ENCODE measurements at places on chromosomes 6 and 20. TPM values are rescaled to one million over a fixed set of nuclear protein-coding genes. Genes with fewer than 3 reads are reported as not detected.

- no peak for DNase-seq
These were observed 20.6 kb downstream of the EPM2A start for GRCh38 chr6:145714731-145715130.

- no peak for DNase-seq
These were observed 120.9 kb upstream of the SLC2A12 start for GRCh38 chr6:134173366-134173725.

- DNase-seq: no peak
These were observed 790.9 kb downstream of the TFAP2A start for GRCh38 chr6:9623985-9624384.

- DNase-seq: no peak
These were observed 83.1 kb downstream of the PTCHD4 start for GRCh38 chr6:48027704-48028435.

DNA sequence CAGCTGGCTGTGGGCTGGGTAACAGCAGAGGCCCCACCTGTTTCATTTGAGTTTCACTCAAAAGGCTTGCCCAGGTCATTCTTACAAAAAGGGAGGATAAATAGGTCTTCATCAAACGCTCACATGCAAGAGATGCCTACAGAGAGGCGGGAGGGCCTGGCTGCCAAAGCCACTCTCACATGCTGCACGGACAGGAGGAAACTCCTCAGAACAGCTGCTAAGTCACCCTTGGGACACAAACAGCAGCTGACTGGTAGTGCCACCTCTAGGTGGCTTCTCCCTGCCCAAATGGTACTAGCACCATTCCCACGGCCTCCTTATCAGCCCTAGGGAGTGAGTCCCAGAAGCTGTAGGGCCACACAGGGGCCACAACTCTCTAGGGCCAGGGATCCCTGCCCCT is 23.8 kb downstream of the SLC22A23 start:
- DNase-seq: no peak

The TRAPPC3L gene
- total RNA-seq: not detected

DNA sequence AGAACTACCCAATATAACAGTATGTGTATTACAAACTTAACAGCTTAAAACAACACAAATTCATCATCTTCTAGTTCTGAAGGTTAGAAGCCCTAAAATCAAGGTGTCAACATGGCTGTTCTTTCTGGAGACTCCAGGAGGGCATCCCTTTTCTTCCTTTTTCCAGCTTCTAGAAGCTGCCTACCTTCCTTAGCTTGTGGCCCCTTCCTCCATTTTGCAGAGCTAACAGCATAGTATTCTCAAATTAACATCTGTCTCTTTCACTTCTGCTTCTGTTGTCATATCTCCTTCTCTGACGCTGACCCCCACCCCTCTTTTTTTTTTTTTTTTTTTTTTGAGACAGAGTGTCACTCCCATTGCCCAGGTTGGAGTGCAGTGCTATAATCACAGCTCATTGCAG is 52.8 kb upstream of the AKIRIN2 start:
- DNase-seq: no peak

- no peak for DNase-seq
These were observed 31.6 kb upstream of the KIF25 start for GRCh38 chr6:167965592-167966539.

- no peak for DNase-seq
These were observed 36.3 kb upstream of the ZFAND3 start for GRCh38 chr6:37783025-37783855.

DNA sequence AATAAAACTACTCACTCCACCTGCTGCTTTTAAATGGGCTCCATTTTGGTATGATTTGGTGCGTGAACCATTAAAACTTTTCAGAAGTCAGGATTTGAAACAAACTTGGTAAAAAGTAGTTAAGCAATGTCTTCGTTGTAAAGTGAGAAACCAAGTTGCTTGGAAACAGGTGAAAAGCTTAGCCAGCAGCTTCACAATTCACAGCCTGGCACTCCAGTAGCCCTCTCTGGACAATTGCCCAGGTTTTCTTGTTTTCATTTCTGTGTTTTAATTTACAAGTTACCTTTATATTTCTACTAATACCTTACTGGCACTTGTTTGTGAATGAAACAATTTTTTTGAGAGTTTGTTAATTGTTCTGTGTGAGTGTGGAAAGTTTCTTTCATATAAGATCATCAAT is 12.8 kb downstream of the NT5E start:
- DNase-seq: no peak

DNA sequence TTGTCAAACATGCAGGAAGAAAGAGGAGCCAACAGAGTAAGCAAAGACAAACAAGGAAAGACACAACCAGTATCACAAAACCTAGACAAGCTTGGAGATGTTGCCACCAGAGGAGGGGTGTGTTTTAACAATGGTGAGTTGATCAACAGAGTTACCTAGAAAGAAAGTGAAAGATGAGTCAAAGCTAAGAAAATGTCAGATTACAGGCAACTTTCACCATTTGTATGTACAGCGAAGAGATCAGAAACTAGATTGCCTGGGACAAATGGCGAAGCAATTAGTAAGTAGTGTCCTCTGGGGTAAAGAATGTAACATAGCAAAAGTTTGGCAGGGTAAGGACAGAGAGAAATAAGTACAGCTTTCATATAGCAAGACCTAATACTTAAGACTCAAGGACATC is 51.6 kb upstream of the POU3F2 start:
- no peak for DNase-seq

DNA sequence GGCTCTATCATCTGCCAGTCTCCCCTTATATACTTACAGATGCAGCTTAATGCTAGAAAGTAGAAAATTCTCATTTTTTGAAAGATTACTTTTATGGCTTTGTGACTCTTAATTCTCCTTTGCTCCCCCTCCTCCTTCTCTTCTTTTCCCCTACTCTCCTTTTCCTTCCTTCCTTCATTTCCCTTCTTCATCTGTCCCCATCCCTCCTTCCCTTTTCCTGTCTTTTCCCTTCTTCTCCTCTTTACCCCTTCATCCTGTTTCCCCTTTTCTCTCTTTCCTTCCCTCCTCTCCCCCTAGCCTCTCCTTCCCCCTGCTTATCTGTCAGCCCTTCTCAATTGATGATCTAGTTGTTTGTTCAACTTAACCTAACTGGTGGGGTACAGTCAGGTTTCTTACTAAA is 71.5 kb downstream of the PPP1R14C start:
- no peak for DNase-seq

GRCh38 chr6:10166031-10166430 is 248.8 kb downstream of the TFAP2A start:
- DNase-seq: no peak

- DNase-seq: no peak
These were observed 65.9 kb upstream of the HCRTR2 start for GRCh38 chr6:55108134-55109130.

- no peak for DNase-seq
These were observed 21.2 kb downstream of the CD83 start for GRCh38 chr6:14138701-14139215.

DNA sequence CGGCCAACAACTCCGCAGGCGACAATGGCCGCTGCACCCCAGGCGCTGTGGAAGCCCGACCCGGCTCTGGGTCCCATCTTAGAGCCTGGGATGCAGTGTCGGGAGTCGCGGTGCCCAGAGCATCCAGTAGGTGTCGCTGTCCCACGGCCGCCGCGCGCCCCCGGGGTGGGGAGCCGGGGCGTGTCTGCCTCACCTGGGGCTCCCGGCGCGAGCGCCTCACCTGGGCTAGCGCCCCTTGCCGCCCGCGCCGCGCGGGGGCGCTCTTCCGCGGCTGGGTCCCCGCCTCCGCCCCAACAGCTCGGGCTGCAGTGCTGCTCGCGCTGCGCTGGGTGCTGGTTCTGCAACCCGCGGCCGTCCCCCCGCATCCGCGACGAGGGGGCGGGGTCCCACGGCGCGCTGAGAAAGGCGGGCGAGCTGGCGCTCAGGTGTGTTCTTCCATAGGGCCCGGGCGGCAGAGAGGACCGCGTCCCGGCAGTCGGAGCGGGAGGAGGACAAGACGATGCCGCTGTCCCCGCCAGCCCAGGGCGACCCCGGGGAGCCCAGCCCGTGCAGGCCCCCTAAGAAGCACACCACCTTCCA is at the start of gene CRYBG1:
CRYBG1 (plus strand) TSS at position 308 of the 579 bp plus-strand sequence; CDS start at position 500, 192 bp downstream.
- DNase-seq: peak; percentile 78

DNA sequence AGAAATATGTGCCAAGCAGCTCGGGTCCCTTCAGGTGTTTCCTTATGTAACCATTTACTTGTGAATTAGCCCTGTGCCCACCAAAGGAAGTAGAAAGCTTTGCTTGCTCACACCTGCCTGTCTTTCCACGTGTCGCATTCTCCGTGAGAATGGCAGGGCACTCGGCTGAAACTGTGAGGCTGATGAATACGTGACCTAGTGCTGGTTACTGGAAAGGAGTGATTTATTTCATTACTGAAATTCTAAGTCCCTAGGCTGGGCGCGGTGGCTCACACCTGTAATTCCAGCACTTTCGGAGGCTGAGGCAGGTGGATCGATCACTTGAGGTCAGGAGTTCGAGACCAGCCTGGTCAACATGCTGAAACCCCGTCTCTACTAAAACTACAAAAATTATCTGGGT is 45.9 kb upstream of the TULP1 start:
- no peak for DNase-seq

The EYA4 gene
- total RNA-seq: 2.6 TPM

The EMILIN3 gene
- total RNA-seq: 0.15 TPM

The RWDD2A gene
- 3.9 TPM for total RNA-seq

- DNase-seq: no peak
These were observed 3.3 kb upstream of the GNRH2 start for GRCh38 chr20:3040086-3040485.

GRCh38 chr20:63000958-63001357 is 5.8 kb downstream of the BHLHE23 start:
- DNase-seq: no peak

The ADGRB3 gene
- 2.3 TPM for total RNA-seq

DNA sequence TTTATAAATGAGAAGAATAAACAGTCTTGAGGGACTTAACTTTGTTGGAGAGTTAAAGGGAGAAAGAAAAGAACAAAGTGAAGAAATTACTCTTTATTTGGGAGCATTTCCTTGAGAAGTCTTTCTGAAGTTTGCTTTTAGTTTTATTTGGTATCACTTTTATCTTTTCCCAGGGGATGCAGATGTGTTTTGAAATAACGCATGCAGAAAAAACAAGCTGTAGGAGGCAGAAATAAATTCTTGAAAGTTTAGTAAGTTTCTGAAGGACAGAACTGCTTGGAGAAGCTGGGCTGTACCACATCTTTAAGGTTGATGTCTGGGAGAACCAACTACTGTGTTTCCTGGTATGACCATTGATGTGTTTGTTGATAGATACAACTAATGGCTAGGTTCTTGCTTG is 75.0 kb downstream of the PLCB4 start:
- no peak for DNase-seq

The GRIK2 gene
- 0.62 TPM for total RNA-seq

GRCh38 chr6:56579155-56579851 is 63.4 kb downstream of the DST start:
- DNase-seq: no peak

DNA sequence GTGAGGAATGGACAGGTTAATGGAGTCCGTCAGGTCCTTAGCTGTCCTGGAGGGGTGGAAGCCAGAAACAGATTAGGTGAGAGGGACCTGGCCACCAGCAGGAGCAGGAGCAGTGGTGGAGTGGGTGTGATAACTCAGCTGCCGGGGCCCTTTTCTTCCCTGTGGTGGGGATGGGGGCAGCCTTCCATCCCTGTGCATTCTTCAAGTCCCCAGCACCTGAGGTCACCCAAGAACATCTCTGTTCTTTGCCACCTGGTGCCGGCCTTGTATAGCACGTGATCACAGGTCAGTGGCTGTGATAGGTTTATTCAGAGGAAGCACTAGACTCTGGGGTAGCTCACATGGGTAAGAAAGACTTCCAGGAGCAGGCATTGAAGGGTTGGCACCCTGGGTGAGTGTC is 16.6 kb downstream of the ERGIC3 start:
- no peak for DNase-seq

GRCh38 chr6:113221850-113222249 is 635.3 kb upstream of the MARCKS start:
- DNase-seq: no peak

DNA sequence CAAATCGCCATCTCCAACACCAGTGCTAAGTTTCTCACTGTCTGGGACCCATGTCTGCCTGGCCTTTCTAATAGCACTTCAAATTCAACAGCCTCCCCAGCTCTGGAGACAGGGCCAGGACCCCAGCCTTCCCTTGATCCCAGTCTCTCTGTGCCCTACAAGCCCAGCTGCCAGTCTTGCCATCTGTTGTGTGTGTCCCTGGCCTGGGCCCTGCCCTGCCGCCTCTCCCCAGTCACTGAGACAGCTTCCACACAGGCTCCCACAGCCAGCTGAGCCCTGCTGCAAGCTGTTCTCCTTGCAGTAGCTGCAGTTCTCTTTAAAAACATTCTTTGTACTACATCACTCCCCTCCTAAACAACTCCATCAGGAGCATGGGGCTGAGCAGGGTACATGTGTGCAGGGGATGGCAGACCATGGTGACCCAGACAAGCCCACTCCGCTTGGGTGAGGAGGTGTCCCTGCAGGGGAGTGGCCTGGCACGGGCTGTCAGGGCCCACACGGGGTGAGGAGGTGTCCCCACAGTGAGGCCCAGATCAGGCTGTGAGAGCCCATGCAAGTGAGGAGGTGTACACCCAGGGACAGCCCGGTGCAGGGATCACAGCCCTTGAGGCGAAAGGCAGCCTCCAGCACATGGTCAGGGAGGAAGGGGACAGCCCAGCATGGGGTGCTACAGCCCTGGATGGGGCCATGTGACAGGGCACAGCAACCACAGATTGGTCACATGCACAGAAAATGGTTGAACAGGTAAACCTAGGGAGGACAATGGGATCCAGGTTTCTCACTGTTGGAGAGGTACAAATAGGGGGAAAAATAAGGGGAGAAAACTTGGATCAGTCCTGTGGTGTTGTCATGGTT is 16.2 kb downstream of the CST7 start:
- DNase-seq: peak; percentile 16

The C6orf141 gene
- total RNA-seq: 4.1 TPM

DNA sequence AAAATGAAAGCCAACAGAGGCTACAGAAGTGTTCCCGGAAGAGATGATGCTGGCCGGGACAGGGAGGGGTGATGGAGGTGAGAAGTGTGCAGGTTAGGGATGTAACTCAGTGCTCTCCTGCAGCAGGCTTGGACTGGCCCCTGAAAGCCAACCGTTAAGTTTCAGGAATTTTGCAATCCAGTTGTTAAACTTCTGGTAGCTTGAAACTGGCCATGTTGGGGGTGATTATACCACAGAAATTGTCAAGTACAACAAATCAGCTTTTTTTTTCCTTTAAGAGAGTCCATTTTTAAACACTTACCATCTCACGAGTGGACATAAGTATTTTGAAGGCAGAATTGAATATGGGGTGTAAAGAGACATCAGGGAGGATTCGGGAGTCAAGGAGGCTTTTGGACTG is 8.8 kb upstream of the SIRPB1 start:
- DNase-seq: no peak

The MUC21 gene
- 3.8 TPM for total RNA-seq

- no peak for DNase-seq
These were observed 509.3 kb downstream of the QKI start for GRCh38 chr6:163923658-163924411.

DNA sequence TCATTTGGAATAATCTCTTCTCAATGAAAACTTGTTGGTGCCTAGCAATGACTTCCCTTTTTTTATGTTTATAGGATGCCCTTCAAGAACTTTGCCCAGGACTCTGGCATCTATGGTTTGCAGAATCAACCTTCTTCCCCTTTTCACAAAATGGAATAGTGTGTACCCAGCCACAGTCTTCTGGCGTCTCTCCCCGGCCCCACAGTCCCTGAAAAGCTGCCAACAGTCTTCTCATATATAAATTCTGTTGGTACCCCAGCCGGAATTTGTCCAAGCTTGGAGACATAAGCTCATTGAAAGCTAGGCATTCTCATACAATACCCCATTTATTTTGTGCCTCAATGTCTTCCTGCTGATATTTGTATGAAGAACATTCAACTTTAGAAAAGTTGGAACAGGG is 26.4 kb upstream of the MCM3 start:
- no peak for DNase-seq
